Stimulated activated CD8-positive, alpha-beta memory T cell treated with anti-CD3 and anti-CD28 coated beads, Interleukin-7, amount 100 ng/mL, for 24 hours (primary cell): ENCODE measurements at places on chromosomes 5 and 9.

- no peak for DNase-seq
Observed at GRCh38 chr5:138032028-138032571, 779 bp downstream of the FAM13B start.

GRCh38 chr9:106025453-106025852 is 331.1 kb downstream of the TMEM38B start:
- no peak for DNase-seq

DNA sequence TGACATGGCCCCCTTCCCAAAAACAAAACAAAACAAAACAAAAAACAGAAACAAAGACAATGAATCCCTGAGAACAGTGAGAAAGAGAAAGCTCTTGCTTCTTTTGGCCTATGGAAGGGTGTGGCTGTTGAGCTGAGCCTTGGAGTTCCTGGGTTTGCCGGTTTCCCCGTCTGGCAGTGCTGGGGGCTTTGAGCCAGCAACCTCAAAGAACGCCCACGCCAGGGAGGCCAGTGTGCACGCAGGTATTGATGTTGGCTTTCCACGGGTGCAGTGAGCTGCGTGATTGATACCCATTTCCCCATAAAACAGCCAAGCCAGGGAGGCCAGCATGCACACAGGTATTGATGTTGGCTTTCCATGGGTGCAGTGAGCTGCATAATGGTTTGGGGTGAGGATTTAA is 8.3 kb upstream of the LCN1 start:
- no peak for DNase-seq

- DNase-seq = no peak
Observed at GRCh38 chr5:115360046-115360685, 63.7 kb upstream of the CCDC112 start.

GRCh38 chr5:109998726-109999125 is 309.0 kb downstream of the MAN2A1 start:
- no peak for DNase-seq

- DNase-seq = no peak
Observed at GRCh38 chr5:82156874-82157273, 121.3 kb downstream of the RPS23 start.

DNA sequence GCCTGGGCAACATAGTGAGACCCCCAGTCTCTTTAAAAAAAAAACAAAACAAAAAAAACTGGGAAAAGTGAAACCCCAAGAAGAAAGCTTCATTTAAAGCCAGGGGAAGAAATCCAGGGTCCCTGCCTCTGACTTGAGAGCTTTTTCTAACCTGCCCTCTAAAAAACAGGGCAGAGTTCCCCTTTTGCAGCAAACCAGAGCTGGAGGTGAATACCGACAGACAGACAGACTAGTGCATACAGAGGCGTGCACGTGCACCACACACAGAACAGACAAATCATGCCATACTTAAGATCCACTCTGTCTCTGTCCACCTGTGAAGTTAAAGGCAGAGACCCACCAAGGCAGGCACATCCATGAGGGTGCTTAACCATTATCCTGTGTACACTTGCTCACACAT is 11.7 kb upstream of the AQP3 start:
- no peak for DNase-seq

- no peak for DNase-seq
Observed at GRCh38 chr5:6246820-6247437, 131.4 kb downstream of the MED10 start.

DNA sequence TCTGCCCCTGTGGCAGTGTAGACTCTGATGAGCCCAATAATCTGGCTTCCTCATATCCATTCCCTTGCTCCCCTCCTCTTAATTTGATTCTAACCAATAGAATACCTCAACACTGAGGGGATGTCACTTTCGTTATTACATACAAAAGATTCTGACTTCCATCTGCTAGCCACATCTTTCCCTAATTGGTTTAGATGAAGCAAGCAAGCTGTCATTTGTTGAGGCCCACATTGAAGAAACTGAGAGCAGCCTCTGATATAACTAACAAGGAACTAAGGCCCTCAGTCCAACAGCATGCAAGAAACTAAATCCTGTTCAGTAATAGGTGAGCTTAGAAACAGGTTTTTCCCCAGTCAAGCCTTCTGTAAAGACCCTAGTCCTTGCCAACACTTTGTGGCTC is 5.8 kb downstream of the ADAMTS6 start:
- DNase-seq = no peak

- DNase-seq = no peak
Observed at GRCh38 chr5:15722305-15722704, 222.3 kb downstream of the FBXL7 start.

DNA sequence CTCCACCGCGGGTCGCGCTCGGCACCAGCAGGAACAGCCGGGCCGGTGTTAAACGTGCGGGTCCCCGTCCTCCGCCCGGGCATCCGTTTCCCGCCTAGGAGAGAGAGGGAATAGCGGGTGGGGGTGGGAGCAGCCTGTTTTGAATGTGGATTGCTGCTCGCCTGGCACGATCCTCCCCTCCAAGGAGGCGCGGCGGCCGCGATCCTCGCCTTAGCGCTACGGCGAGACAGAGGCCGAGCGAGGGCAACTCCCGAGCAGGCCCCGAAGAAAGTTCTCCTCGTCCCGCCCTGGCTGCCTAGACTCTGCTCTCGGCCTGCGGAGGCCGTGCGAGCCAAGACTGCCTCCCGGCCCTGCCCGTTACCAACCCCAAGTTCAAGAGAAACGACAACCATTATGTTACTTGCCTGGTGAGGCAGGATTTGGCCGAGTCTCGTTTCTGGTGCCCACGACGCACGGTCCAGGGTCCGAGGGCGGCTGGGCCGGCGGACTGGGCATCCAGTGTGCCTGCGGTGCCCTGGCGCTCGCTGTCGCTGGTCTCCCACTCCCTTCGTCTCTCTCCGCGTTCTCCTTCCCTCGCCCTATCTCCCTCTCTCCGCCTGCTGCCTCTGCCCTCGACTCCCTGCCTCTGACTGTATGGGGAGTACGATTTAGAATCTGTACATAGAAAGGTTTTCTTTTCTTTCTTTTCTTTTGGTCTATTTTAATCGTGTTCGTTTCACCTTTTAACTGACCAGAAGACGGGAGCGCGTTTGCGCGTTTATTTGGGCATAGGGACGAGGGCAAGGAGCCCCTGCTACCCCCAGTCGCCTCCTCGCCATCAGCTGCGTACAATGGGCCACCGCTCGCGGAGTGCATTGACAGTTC is 724 bp downstream of the NR2F1-AS1 start:
- no peak for DNase-seq

- DNase-seq = no peak
Observed at GRCh38 chr5:133519191-133519590, 93.2 kb downstream of the FSTL4 start.
